Astrocyte of the spinal cord (primary cell): ENCODE measurements at places on chromosomes 4 and X.

DNA sequence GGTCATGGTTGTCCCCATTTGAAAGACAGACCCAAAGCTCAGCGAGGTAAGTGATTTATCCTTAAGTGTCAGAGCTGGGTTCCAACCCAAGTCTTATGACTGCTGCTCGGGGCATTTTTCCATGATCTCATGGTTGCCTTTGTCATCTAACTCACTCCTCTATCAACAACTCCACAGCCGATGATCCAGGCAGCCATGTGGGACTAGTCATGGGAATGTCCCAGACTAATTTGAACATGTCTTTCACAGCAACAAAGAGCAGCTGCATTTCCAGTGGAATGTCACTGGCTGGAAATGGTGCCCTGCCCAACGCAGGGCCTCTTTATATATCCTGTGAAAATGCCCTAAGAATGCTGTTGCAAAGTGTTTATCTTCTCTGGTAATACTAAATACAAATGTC lies 284.8 kb upstream of the PPARGC1A start:
- DNase-seq, result no peak

DNA sequence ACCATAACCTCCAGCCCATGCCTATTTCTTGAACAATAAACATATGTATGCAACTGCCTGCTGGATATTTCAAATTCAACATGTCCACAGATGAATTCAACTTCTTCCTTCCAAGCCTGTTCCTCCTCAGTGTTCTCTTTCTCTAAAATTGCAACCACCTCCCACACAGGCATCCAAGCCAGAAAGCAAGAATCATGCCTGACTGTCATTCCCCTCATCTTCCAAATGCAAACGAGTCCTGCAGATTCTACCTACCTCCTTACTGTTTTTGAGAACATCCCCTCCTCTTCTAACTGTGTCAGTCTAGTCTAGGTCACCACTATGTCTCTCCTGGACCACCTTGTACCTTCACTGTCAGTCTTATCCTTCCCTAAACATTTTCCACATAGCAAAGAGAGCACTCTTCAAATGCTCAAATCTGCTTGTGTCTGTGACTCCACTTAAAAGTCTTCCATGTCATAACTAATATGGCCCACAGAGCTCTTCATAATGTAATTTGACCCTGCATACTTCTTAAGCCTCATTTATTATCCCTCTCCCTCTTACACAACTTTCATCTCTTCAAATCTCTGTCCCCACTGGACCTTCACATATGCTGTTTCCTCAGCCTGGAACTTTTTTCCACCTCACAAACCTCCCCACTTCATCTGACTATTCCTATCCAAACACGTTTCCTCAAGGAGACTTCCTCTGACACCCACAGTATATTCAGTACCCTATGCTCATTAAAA lies 25.7 kb downstream of the MAPK10 start:
- no peak for DNase-seq

DNA sequence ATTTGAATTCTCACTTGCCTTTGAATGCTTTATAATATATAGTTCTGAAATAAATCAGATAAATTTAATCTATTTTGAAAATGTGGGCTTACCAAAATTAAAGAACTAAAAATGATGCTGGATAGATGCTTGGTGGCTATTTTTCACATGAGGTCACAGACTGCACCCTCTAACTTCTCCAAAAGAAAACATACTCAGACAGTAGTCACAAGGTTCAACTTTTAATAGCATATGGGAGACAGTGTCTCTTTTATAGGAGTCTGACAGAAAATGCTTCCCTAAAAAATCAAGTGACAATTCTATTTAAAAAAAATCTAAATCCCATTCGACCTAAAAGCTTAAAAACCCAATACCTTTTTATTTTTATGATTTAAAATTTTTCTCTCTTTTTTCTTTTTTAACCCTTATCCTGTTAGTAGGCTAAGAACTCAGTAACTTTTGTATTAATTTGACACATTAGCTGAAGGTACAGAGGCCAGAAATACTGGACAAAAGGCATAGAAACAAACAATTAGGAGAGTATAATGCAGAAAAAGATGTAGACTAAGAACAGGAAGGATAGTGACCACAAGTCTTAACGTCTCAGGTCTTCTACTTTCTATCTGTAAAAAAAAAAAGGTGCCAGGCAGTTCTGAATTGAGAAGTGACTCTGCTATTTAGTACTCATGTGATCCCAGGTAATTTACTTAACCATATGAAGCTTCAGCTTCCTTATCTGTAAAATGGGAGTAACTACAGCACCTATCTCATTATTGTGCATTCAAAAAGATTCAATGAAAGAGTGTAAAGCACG lies 7.6 kb downstream of the TIGD4 start:
- no peak for DNase-seq

DNA sequence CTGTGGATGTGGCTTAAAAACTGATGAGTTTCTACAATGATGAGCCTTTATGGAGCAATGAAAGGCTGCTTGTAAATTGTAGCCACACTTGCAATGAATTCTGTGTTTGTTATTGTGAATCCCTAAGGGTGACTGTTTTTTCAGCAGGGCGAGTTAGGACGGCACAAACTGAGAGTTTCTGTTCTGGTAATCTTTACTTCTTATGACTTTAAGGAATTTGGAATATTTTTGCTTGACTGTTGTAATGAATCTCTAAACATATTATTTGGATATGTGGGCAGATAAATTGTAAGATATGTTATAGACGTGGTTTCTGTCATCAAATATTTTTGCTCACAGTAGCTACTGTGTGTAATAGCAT lies 22.2 kb downstream of the RBPJ start:
- DNase-seq, result peak; percentile 29

- no peak for DNase-seq
These were observed 99.0 kb downstream of the ARSJ start for GRCh38 chr4:113880240-113881028.

GRCh38 chr4:88831031-88831430 lies 133.4 kb upstream of the NAP1L5 start:
- DNase-seq, result no peak

- no peak for DNase-seq
These were observed 61.4 kb upstream of the ENPEP start for GRCh38 chr4:110414561-110414920.

DNA sequence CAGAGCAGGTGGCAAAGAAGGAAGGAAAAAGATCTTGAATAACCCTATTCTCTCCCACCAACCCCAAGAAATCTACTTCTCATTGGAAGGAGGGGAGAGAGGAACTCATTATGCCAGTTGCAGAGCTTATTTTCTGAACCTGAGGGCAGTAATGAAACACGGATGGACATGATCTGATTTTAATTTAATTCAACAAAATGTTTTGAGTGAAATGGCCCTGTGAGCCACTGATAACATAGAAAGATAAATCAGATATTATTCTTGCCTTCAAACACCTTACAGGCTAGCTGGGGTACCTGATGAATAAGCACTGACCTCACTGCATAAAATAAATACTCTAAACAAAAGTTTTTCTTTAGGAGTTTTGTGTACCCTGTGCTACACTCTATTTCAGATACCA lies 30.3 kb downstream of the DAPP1 start:
- DNase-seq, result no peak

- DNase-seq, result no peak
These were observed 172.7 kb downstream of the BTC start for GRCh38 chr4:74621616-74622015.

DNA sequence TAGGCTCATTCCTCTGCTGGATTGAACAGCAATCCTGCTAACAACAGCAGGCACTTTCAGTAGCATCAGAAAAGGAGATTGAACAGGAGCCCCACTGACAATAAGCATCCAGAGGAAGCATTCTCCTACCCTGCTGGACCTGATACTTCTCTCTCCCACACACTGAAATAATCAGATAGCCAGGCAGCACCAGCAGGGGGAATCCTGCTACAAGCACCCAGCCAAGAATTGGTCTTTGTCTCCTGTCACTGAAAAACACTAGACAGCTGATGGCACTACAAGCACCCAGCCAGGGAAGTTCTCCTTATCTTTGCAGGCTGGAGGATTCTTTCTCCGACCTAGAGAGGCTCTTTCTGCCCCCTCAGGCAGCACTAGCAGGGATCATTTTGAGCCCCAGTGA lies 444.3 kb upstream of the GRIA3 start:
- DNase-seq, result no peak

GRCh38 chr4:73742490-73743160 lies 2.3 kb downstream of the CXCL8 start:
- DNase-seq, result no peak

DNA sequence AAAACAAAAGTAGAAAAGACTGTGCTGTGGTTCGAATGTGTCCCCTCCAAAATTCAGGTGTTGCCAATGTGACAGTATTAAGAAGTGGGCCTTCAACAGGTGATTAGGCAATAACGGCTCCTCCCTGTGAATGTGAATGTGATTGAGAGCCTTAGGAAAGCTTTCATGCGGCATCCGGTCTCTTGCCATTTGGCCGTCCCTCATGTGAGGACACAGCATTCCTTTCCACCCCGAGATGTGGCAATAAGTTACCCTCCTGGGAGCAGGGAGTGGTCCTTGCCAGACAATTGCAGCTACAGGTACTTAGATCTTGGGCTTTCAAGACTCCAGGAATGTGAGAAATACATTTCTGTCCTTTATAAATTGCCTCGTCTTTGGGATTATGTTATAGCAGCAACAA lies 129.3 kb downstream of the CPEB2 start:
- DNase-seq, result no peak

DNA sequence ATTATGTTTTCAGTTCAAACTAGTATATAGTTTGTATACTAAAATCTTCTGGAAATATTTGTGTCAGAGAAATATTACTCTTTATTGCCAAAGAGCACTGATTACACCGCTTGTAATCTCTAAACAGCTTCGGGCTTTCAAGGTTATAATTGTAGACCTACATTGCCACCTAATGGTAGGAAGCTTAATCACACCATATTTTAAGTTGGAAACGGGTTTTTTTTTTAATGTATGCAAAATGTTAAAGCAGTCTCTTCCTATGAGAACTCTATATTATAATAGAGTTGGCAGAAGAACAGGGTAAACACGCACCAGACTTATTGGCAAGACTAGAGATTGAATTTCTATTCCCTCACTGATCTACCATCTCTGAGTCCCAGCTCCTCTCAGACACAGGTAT lies 19.5 kb upstream of the NFXL1 start:
- DNase-seq, result peak; percentile 57

DNA sequence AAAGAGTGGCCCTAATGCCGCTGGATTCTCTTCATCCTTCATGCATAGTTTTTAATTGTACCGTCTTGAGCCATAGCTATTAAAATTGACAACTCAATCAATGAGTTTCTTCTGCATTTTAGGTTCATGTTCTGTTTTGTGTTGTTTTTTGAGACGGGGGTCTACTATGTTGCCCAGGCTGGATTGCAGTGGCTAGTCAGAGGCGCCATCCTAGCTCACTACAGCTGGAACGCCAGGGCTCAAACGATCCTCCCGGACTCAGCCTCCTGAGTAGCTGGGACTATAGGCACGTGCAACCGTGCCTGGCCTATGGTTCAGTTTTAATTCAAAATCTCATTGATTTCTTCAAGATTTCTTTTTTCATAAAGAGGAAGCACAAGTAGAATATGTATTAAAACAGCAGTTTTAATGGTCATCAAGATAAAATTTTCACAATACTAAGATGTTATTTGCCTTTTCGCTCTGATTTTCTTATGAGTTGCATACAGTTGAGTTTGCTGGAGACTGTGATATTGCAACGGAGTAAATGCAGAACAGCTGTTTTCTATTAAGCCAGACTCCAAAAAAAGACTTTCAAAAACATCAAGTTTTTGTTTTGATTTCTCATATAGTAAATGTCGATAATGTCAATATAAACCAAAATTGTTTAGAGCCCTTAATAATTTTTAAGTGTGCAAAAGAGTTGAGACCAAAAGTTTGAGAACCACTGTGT lies 1.1 kb upstream of the STX18 start:
- DNase-seq, result no peak

- DNase-seq, result no peak
These were observed 109.3 kb upstream of the LRPAP1 start for GRCh38 chr4:3641501-3641900.

DNA sequence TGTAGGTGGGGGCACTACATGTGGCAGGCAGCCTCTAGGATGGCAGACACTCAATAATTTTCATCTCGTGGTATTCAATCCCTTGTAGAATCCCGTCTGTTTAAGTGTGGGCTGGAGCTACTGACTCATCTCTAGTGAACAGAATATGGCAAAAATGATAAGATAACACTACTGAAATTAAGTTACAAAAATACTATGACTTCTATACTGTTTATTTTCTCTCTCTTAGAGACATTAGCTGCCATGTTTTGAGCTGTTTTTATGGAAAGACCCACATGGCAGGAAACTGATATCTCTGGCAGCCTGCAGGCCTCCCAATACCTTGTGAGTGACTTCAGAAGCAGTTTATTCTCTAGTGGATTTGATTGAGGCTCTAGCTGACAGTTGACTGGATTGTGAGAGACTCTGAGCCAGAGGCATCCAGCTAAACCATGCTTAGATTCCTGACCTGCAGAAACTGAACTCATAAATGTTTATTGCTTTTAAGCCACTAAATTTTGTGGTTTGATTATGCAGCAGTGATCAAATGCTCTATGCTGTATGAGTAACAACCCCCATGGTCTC lies 298.8 kb upstream of the CTSO start:
- peak; percentile 38 for DNase-seq
